Stimulated activated CD4-positive, alpha-beta T cell treated with anti-CD3 and anti-CD28 coated beads, Interleukin-12 subunit alpha, Interleukin-12 subunit beta, amount 100 ng/mL, for 4 hours (primary cell): ENCODE measurements at places on chromosomes 1 and 21.

DNA sequence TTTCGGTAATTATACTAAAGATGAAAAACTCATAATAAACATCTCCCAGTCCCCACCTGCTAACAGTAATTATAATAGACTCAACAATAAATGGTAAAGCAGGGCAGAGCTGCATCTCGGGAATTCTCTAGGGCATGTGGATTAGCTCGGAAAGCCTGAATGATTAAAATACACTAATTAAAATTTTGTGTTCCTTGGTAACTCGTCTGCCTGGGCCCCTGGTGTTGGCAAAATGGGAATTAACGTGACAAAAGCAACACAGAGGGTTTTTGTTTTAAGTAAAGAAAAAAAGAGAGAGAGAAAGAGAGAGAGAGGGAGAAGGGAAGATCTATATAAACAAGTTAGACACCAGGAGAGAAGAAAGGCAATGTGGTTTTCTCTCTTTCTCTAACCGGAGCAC is 62.1 kb downstream of the CASZ1 start:
- DNase-seq, result no peak

- DNase-seq, result no peak
Measured at GRCh38 chr1:94608142-94608851, 66.7 kb upstream of the F3 start.

GRCh38 chr21:46083791-46084561 is 13.9 kb upstream of the COL6A2 start:
- DNase-seq, result no peak

GRCh38 chr1:24182061-24182460 is 5.0 kb downstream of the IFNLR1 start:
- no peak for DNase-seq

DNA sequence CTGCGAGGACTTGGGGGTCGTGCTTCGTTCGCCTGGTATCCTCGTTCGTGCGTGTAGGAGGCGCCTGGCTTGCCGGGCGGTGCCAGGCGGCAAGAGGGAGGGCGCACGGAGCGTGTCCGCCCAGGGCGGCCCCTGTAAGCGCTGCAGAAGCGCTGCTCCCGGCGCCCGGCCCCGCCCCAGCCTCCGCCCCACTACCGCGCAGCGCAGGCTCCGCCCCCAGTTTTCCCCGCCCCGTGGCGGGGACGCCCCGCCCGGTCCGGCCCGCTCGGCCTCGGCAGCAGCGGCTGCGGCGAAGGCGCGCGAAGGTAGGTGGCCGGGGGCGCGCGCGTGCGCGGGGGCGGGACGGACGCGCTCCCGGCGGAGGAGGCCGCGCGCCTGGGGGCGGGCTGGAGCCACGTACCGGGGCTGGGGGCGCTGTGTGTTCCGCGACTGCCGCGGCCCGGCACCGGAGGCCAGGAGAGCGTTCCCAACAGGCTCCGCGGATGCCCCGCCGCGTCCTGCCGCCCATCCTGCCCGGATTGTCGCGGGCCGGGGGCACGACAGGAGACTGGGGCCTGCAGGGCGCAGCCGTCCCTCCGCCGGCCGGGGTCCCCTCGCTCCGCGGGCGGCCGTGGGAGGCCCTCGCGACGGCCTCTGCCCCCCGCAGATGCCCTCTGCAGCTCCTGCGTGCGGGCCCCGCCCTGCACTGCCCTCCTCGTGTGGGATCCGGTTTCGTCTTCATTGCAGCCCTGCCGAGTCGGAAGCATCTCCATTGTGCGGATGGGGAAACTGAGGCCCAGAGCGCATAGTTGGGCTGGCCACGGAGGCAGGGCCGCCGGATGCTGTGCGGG is 7.7 kb upstream of the CROCC start:
- DNase-seq, result peak; percentile 98
